ENCODE measurements at places on chromosomes 12 and 14.
A peak's percentile ranks its signal among the peaks of the same experiment; 100 is the strongest.

DNA sequence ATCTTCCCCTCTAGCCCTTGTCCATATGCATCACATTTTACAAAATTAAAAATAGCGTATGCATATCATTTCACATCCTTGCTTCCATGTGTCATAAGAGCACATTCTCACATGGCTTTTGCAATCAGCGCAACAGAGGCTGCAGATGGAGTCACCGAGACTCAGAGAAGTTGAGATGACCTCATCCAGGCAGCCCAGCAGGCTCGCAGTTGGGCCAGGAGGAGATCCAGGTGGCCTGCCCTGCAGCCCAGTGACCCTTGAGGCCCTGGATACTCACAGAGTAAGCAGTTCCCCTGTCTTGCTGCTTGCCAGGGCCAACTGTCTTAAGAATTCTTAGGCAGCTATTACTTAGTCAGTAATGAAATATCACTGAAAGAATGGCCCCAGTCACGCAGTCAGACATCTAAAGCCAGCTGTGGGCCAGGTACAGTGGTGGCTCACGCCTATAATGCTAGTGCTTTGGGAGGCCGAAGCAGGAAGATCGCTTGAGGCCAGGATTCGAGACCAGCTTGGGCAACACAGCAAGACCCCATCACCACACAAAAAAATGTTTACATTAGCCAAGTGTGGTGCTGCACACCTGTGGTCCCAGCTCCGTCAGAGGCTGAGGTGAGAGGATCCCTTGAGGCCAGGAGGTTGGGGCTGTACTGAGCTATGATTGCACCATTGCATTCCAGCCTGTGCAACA is 9.1 kb downstream of the CAMKK2 start:
- DNase-seq = no peak

DNA sequence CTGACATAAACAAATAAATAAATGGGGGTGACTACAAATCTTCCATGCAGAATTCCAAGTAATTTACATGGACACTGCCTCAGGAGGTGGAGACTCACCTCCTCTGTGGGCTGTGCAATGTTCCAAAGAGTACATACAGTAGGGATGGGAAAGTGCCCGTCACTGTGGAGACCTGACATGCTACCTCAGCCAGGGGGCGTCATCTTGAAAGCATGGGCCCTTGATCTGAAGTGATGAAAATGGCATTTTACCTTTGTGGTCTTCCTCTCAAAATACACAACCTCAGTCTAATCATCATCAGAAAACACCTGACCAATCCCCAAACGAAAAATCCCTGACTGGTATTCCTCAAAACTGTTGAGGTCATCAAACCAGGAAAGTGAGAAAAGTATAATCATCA is 48.4 kb downstream of the ANAPC7 start:
- DNase-seq = peak; percentile 21

DNA sequence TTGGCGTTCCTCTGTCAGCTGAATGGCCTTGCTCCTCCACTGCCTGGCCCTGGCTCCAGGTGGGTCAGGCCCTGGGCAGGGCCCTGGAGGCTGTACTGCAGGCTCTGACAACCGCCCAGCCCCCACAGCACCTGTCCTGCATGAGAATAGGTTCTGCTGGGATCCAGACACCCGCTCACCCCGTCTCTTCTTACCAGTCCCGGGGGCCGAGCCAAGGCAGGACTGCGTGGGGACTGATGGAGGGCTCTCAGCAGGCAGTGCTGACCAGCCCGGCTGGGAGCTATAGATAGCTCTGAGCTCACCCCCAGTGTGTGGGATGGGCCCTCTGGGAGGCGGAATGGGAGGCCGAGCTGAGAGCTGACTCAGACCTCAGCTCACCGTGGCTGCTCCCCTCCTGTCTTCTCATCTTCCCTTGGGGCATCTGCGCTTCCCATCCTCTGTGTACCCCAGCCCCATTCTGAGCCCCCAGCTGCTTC is 39.6 kb downstream of the TEAD4 start:
- DNase-seq = no peak

DNA sequence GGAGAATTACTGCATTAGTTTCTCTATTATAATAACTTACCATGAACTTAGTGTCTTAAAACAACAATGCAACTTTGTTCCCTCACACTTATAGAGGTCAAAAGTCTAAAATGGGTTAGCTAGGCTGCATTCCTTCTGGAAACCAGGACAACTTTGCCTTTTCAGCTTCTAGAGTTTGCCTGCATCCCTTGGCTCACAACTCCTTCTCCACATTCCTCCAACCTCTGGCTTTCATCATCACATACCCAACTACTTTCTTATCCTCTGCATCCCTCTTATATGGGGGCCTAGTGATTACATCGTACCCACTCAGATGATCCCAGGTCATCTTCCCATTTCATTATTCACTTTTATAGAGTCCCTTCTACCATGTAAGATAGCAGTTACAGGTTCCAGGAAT is 251.1 kb downstream of the C12orf50 start:
- DNase-seq = no peak

- no peak for DNase-seq
Measured at GRCh38 chr14:86013641-86014040, 483.7 kb downstream of the FLRT2 start.

- no peak for DNase-seq
Measured at GRCh38 chr12:43285159-43285598, 266.8 kb downstream of the ADAMTS20 start.

- DNase-seq = no peak
Measured at GRCh38 chr14:64541972-64542835, 1.7 kb downstream of the HSPA2 start.

DNA sequence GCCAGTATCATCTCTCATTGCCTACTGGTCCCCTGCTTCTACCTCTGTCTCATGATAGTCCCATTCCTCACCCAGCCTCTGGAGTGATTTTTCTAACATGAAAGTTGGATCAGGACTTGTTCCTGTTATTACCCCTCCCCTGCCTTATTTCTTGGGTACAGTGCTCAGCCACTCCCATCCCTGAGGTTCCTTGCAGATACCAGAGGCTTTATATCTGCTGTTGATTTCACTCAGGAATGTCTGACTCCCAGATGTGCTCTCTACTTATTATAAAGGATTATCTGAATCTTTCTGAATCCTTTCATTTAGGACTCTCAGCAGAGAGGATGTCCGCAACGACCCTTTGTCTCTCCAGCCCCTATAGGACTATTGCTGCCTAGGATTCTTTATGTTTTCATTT is 111.2 kb downstream of the LRRK2 start:
- no peak for DNase-seq

- no peak for DNase-seq
Measured at GRCh38 chr14:52259434-52259833, 8.1 kb upstream of the PTGDR start.

DNA sequence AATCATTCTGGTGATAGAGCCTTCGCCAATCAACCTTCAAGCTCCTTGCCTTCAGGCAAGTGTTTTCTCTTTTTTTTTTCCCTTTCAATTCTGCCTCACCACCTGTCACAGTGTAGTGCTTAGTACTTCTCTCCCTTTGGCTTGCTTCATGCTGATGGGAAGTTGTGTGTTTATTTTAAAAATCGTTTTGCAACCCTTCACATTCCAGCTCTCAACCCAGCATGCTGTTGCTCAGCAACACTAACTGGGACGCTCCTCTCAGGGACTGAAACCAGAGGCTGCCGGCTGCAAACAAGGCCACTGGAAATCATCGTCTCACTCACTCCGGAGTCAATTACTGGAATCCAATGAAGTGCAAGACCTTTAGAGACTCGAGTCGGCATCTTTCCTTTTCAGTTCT is 342.7 kb downstream of the PRKD1 start:
- DNase-seq = no peak

GRCh38 chr14:25011095-25011494 is 38.9 kb downstream of the STXBP6 start:
- no peak for DNase-seq

DNA sequence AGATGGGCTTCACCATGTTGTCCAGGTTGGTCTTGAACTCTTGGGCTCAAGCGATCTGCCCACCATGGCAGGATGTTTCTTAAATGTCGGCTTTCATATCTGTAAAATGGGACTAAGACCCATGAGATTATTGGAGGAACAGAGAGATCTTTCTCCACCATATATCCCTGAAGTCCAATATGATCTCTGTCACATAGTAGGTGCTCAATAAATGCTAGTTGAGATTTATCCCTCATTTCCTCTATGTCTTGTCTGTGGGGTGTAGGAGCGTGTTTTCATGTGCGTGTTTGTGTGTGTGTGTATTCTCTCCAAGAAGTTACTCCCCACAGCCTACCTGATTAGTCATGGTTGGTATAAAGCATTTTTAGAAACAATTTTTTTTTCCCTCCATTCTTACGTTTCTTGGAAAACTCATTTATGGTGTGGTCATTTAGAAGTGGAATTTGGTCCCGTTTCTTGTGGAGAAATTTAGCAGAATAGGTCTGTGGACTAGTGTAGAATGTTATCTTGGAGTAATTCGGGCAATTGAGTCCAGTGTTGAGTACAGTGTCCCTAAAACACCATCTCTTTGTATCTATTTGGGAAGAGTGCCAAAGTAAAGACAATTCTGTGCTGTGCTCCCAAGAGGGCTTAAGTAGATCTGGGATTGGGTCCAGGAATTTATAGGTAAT is 4.3 kb downstream of the STRAP start:
- no peak for DNase-seq

DNA sequence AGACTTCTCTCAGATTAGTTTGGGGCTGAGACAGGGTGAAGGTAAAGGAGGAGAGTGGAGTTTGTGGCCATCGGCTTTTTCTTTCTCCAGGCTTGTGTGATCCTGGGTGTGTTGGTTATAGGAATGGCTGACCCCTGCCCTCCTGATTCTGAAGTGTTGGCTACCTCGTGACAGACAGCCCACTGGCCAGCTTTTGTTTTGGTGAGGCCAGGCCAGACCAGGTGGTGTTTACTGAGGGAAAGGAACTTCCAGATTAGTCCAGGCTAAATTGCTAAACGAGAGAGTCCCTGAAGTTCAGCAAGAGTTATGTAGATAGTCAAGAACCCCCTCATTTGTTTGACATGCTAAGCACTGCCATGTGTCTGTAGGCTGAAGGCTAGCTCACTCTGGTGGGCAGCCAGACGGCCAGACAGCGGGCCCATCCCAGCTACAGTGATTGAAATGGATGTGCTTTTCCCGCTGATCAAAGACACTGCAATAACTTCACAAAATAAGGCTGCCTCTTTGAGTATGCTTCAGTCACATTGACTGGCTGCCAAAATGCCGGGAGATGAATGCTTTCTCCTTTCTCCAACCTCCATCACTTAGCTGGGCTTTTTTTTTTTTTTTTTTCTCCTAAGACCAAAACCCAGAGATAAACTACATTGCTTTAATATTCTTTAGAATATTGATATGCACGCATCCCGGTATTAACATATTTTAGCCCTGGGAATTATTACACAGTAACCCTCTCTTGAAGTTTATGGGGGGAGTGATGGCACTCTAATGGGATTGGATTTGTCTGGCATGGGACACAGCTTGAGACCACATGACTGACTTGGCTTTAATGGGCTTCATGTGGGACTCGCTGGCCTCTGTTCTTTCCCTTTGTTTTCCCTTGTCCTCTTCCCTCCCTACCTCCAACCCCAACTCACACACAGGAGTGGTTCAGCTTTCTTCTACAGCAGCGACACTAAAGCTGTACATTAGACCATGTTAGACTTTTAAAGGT is 76.9 kb downstream of the SMOC1 start:
- DNase-seq = no peak

- no peak for DNase-seq
Measured at GRCh38 chr14:95533391-95533821, 1.4 kb upstream of the GLRX5 start.

- DNase-seq = no peak
Measured at GRCh38 chr12:25971654-25972041, 13.2 kb downstream of the RASSF8 start.

DNA sequence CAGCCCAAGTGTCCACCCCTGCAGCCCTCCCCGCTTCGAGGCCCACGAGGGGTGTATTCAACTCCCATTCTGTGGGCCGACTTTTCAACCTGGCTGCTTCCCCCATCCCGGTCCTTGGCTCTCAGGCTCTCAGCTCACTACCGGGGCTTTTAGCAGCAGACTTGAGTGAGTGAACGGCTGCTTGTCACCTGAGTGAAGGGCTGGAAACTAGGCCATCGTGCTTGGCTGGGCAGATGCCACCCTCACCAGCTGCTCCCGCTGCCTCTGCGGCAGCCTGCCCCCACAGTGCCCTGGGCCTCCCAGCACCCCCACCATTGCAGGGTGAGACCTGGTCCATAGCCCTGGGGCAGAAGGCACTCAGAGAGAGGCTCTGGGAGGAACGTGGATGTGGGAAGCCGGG is 59.9 kb downstream of the SLC6A12 start:
- no peak for DNase-seq

DNA sequence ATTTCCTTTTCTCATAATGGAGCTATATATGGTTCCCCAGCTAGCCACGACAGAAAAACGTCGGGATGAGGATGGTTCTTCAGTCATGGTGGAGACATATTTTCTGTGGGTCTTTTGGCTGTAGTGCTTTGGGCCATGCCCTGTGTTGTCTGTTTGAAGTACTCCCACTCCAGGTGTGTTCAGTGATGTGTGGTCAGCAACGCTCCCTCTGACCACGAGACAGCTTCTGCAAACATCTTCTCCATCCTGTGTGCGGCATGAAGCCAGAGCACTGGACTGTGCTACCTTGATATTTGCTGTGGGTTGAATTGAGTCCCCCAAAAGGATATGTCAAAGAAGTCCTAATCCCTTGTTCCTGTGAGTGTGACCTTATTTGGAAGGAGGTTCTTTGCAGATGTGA is 931.2 kb downstream of the NRXN3 start:
- DNase-seq = no peak

DNA sequence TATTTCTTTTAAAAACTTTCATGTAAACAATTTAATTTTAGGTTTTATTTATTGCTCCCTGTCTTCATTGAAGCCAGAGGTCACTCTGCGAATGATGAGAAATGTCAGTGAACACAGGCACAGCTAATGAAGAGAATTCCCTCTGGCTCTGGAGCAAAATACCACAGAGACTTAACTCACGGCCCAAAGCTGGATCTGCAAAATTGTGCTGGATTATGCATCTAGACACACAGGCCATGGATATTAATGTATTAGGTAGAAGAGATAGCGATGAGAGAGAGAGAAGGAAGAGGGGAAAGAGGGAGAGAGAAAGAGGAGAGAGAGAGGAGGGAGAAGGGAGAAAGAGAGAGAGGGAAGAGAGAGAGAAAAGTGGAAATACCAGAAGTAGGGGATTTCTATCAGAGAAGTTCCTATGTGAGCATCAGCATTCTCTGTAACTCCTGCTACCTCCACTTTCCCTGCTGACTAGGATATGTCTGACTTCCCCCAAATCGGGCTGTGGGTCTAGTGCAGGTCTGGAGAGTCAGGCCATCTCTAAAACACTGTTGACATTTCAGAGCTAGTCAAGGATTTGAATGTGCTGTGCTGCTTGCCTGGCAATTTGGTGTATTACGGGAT is 3.7 kb downstream of the ARHGDIB start:
- DNase-seq = no peak

- DNase-seq = no peak
Measured at GRCh38 chr12:2526371-2526770, 268.4 kb upstream of the FKBP4 start.

- no peak for DNase-seq
Measured at GRCh38 chr14:64878837-64879634, 671 bp downstream of the SPTB start.

All from CD4-positive, alpha-beta T cell treated with Interleukin-15 for 4 hours (primary cell).